NCI-H345 (cell line): ENCODE measurements at places on chromosomes 2 and 18.
A peak's percentile ranks its signal among the peaks of the same experiment; 100 is the strongest.

DNA sequence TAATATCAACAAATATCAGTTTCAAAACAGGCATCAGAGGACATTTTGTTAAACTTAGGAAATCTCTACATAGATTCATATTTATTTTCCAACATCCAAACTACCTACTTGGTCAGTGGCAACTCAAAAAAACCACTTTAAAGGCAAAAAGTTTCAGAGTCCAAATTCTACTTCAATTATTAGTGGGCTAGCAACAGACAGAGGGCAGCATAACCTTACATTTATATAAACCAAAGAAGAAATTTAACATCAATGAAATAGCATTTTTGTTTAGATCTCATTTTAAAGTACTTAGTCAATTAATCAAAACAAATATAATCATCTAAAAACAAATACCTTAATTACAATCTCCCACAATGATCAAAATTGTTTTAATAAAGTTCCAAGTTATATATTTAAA lies 33.3 kb downstream of the RTTN start:
- DNase-seq = no peak

- no peak for DNase-seq
Measured at GRCh38 chr2:46187112-46187618, 110.0 kb upstream of the EPAS1 start.

- no peak for DNase-seq
Measured at GRCh38 chr2:242027676-242028450, 158.3 kb downstream of the RTP5 start.

- DNase-seq = no peak
Measured at GRCh38 chr18:55300421-55300935, 287.5 kb downstream of the TCF4 start.

DNA sequence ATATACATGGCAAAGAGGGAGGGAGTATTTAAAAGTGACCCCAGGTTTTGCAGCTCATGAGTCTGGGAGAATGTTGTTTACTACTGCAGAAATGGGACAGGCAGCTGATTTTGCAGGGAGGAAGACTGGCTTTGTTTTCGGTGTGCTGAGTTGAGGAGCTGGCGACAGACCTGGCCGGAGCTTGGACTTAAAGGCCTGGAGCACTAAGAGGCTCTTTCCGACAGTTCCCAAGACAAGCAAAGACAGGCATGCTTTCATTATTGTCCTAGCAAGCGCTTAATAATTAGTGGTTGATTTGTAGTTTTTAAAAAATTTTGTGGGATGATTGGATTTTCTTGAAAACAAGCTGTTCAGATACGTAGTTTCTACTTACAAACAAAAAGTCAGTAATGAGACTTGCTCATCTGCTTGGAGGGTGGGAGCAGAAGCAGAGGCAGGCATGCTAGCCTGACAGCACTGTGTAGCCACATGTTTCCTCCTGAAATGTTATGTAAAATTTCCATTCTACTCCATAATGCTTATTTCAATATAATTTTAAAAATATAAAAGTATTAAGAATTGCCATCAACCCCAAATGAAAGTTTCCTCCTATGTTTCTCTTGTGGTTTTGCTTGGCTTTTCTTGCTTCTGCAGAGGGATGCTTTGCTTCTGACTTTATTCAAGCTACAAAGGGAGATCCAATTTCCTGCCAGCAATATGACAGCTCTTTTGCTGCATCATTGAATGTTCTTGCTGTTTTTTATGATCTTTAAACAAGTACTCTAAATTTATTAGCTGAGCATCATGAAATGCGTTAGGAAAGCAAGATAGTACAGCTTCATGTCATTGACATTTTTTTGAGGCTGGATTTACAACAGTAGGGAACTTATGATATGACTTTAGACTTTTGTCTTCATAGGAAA lies 75.8 kb downstream of the PHLPP1 start:
- no peak for DNase-seq

GRCh38 chr2:179265082-179265510 lies 464 bp upstream of the SESTD1 start:
- DNase-seq = no peak

DNA sequence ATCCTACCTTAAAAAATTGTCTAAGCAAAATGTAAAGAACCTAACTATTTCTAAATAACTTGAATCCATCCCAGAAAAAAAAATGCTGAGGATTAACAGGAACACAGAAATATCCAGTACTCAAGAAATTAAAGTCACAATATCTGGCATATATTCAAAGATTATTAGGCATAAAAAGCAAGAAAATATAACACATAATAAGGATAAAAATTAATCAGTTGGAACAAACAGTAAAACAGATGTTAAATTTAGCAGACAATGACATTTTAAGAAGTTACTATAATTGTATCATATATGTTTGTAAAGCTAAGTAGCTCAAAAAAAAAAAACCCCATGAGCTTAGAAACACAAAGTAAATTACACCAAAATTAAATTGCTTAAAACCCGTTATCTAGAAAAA lies 427.4 kb upstream of the GYPC start:
- no peak for DNase-seq

DNA sequence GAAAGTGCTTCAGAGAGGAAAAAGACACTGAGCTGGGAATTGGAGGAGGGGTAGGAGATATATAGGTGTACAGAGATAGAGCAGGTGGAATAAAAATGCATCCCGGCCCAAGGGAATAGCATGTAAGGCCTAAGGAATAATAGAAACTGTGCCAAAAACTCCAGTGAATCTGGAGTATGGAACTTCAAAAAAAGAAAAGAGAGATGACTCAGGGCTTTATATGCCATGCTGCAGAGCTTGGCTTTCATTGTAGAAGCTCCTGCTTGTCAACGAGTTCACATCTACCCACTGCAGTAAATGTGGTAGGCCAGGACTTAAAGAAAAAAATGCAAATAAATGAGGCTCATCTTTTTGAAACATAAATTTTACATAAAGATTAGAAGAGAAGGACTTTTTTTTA lies 131.8 kb downstream of the MREG start:
- DNase-seq = no peak

- DNase-seq = no peak
Measured at GRCh38 chr18:23071285-23071684, 64.0 kb upstream of the CABLES1 start.

GRCh38 chr2:191578031-191578430 lies 99.9 kb upstream of the NABP1 start:
- no peak for DNase-seq

DNA sequence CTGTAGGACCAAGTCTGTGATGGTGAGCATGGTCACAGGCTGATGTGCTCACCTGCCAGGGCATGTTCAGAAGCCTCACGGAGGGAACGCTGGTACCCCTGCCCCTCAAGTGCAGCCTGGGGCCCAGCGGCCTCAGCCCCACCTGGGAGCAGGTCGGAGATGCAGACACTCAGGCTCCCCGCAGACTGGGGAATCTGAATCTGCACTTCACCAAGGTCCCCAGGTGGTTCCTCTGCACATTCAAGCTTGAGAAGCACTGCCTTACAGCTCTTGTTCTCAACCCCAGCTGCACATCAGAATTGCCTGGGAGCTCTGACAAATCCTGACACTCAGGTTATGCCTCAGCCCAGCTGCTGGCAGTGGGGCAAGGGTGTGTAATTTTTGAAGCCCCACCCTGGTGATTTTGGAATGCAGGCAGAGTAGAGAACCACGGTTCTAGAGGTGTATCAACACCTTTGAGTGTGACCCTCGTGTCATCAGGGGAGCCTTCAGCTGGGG lies 54.8 kb downstream of the CRACDL start:
- no peak for DNase-seq

- no peak for DNase-seq
Measured at GRCh38 chr2:199784512-199784911, 66.5 kb downstream of the FTCDNL1 start.

- DNase-seq = no peak
Measured at GRCh38 chr2:204033611-204034495, 97.3 kb downstream of the ICOS start.

GRCh38 chr2:20061476-20061875 lies 10.0 kb upstream of the LAPTM4A start:
- DNase-seq = no peak

DNA sequence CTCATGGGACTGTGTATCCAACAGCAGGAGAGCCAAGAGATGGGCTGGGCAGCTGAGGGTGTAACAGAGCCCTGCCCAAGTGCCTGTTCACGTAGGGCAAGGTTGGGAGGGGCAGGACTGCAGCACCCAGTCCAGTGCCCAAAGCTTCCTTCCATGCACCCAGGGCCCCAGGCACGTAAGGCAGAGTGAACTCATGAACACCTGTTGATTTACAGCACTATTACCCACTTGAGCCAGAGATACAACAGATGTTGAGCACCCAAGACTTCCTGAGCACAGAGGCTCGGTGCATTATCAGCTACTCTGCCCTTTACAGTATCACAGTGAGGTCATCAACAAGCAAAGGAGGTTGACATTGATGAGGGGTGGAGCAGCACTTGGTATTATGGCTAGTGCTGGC lies 50.2 kb upstream of the FHL2 start:
- peak; percentile 57 for DNase-seq

DNA sequence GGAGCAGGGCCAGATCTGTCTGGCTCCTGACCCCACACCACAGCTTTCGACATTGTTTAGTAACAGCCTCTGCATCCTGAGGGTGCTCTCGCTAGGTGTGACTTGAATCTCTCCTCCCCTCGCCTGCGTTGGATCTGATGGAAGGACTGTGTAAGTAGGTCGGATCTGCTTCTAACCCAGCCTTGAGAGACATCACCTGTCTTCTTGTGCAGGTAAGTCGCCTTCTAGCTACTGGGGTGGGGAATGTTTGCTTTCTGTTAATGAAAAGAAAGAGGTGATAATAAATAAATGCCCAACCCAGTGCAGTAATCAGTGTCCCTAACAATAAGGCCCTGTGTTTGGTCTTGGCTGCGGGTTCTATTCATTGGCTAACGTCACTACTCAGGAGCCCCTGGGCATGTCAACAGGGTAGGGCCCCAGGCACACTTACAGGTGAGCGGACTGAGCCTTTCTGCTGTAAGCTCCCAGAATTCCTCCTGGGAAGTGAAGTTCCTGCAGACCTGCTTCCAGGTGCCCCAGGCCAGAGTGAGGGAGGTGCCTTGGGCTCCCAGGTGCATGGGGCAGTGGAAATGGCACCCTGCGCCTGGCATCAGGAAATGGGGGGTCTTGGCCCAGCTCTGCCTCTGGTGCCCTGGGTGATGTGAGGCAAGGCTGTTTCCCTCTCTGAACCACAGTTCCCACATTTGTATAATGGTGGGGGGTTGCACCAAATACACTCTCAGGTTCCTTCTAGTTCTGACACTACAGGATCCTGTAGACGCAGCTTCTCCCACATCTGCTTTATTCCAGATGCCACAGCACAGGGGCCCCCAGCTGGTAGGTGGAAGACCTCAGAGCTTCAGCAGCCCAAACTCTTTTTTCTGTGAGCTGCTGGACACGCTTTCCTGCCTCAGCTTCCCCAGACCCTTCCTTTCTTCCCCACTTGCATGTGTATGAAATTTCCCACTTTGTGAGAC lies 11.2 kb upstream of the FOSL2 start:
- no peak for DNase-seq

GRCh38 chr2:62184512-62185230 lies 11.2 kb upstream of the B3GNT2 start:
- no peak for DNase-seq

GRCh38 chr2:65015731-65016130 lies 26.5 kb downstream of the SLC1A4 start:
- DNase-seq = no peak

DNA sequence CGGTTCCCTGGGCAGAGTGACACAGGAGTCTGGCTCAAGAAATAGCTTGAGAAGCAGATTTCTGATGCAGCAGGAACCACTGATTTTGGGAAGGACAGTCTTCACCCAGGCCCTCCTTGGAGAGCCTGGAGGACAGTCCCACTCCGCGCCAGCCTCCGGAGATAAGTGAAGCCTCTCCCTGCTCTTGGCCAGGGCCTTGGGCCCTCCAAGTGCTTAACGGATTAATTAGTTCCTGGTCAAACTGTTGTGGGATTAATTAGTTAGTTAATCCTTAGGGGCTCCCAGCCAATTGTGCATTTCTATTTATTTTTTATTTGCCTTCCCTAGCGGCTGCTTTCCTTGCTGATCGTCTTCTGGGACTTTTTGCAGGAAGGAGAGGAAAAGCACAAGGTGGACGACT lies 19.6 kb downstream of the CPLX4 start:
- no peak for DNase-seq

DNA sequence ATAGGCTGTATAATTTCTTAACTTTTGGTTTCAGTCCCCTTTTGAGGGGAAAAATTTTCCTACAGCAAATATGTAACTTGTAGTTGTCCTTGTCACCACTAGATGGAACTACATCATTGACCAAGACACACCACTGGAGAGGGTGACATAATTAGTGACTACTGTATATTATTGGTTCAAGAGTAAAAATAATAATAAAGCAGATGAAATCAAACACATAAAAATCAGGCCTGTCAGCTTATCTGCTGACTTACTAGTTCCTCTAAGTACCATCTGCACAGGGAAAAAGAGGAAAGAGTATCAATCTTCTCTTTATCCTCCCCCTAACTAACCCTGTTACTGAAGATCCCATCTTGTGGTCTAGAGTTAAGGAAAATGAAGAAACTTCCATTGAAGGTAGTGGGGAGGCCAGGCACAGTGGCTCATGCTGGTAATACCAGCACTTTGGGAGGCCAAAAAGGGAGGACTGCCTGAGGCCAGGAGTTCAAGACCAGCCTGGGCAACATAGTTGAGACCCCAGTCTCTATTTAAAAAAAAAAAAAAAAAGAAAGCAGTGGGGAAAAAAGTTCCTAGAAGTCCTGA lies 29.6 kb upstream of the ENOSF1 start:
- peak; percentile 21 for DNase-seq

GRCh38 chr2:234571620-234572407 lies 74.9 kb upstream of the ARL4C start:
- DNase-seq = no peak

- DNase-seq = no peak
Measured at GRCh38 chr2:237435844-237436587, 22.1 kb upstream of the COL6A3 start.

- no peak for DNase-seq
Measured at GRCh38 chr2:135190799-135191198, 138.7 kb downstream of the RAB3GAP1 start.

DNA sequence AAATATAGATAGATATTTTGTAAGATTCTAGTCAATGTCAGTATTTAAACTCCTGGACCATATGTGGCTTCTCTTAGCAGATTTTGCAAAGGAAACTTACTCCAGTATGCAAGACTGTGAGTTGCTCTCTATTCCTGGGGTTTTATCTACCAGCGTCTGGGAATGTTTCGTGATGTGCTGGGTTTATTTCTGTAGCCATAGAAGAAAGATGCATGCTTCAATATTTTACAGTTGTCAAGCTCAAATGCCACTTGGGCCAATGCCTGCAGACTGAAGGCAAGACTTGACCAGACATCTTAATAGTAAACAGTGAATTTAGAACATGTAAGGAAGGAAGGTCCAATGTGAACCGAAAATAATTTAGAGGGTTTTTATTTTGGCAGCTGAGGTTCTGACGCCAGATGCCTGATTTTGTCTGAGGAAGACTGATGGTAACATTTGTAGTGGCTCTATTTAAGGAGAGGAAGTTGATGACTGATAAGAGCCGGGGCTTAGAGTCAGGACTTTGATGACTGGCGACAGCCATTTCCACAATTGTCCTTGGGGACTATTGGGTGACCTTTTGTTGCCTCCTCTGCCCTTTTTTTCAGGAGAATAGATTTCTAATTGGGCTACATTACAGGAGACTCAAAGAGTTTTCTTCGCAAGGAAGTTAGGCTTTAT lies 154.3 kb downstream of the RAPGEF4 start:
- no peak for DNase-seq
